ENCODE measurements at places on chromosomes 4 and X. TPM values are rescaled to one million over a fixed set of nuclear protein-coding genes. Genes with fewer than 3 reads are reported as not detected.

GRCh38 chr4:118390121-118390520 lies 37.3 kb upstream of the PRSS12 start:
- DNase-seq, result no peak

- DNase-seq, result no peak
Measured at GRCh38 chr4:52904421-52904820, 42.3 kb downstream of the RASL11B start.

- peak; percentile 94 for DNase-seq
Measured at GRCh38 chr4:119300101-119300978, 21.6 kb downstream of the FABP2 start.

- DNase-seq, result no peak
Measured at GRCh38 chr4:6909970-6910339, 329 bp downstream of the TBC1D14 start.

DNA sequence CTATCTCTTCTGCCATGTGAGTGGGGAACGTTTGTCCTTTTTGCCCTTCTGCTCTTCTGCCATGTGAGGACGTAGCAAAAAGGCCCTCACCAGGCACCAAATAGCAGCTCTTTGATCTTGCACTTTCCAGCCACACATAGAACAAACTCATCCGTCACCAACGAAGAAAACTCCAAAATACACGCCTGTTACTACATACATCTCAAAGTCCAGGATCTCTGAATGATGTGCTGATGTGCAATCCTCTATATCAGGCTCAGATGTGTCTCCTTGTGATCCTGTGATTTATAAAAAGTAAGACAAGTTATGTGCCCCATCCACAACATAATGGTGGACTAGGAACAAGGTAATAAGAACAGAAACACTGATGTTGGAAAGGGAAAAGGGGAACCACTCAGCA lies 9.8 kb upstream of the TAB3 start:
- DNase-seq, result no peak

Gene PABPC1L2B
- total RNA-seq, result not detected

Gene GCNA
- 1.3 TPM for total RNA-seq

Gene SPANXD
- not detected for total RNA-seq

Gene ARHGEF38
- not detected for total RNA-seq
